ENCODE measurements at places on chromosomes 7 and 10. TPM values are rescaled to one million over a fixed set of nuclear protein-coding genes. Genes with fewer than 3 reads are reported as not detected.

Gene ZNF853
- total RNA-seq, result 2.9 TPM

Gene AOAH
- not detected for total RNA-seq

Gene DPYSL4
- total RNA-seq, result 19.1 TPM

Gene PPP3CB
- 9.3 TPM for total RNA-seq

Gene AMZ1
- total RNA-seq, result not detected

Gene LSM5
- total RNA-seq, result 74.8 TPM

Gene ST8SIA6
- total RNA-seq, result 0.08 TPM

Gene ECHDC3
- total RNA-seq, result 9.4 TPM

Gene RGR
- total RNA-seq, result not detected

Gene NAT16
- total RNA-seq, result 0.06 TPM

Gene NEUROD6
- not detected for total RNA-seq

All from A549 treated with RU486 at 1 μM for 4 hours (cell line).